ENCODE measurements at places on chromosomes 7 and 10.
A peak's percentile ranks its signal among the peaks of the same experiment; 100 is the strongest.

DNA sequence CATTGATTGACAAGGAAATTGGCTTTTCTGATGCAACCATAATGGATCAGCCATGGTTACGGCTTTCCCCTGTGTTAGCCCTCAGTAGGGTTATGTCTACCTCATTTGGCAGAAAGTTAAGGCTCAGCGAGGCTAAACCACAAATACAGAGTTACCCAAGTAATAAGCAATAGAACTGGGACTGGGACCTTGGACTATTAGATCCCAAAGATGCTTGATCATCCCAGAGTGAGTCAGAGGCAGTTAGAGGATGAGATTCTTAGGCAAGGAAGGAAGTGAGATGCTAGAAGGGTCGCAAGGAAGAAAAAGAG is 401.4 kb downstream of the TNS3 start:
- DNase-seq: no peak

GRCh38 chr7:96532428-96532935 is 177.2 kb downstream of the SEM1 start:
- DNase-seq: no peak

DNA sequence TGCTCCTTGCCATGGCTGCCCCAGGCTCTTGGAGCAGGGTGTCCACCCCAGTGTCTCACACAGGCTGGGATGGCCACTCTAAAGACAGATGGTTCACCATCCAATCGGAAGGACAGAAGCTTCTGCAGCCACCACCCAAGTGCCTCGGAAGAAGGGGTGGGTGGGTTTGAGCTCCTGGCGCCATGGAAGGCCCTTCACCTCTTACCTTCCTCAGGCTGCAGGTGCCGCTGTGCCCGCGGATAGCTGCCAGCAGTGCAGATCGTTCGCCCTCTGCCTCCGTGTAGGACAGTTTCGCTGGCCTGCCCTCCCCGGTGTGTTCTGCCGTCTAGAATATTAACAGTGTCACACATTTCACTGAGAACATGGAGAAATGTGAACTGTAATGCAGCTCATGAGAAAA is 243.6 kb upstream of the GRB10 start:
- peak; percentile 80 for DNase-seq

- no peak for DNase-seq
Measured at GRCh38 chr7:13179011-13179582, 491.7 kb downstream of the ARL4A start.

- DNase-seq: no peak
Measured at GRCh38 chr10:494149-494542, 195.3 kb downstream of the DIP2C start.

DNA sequence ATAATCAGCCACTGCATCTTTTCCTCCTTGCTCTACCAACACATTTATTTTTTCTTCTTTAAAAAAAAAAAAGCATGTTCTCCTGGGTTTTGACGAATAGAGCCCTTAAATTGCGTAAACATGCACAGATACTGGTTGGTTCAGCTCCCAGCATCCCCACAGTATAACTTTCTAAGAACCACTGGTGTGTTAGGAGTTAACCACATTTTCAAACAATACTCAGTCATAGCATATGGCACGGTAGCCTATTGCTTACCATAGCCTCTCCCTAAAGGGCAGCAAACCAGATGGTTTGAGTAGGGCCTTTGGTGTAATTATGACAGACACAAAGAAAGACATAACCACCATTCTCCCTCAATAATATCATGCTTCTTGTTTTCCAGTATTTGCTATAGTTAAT is 145.0 kb downstream of the LRRC4 start:
- no peak for DNase-seq

- no peak for DNase-seq
Measured at GRCh38 chr7:22680482-22680911, 46.5 kb upstream of the IL6 start.
